ENCODE measurements at places on chromosomes 1 and 21.
A peak's percentile ranks its signal among the peaks of the same experiment; 100 is the strongest.

DNA sequence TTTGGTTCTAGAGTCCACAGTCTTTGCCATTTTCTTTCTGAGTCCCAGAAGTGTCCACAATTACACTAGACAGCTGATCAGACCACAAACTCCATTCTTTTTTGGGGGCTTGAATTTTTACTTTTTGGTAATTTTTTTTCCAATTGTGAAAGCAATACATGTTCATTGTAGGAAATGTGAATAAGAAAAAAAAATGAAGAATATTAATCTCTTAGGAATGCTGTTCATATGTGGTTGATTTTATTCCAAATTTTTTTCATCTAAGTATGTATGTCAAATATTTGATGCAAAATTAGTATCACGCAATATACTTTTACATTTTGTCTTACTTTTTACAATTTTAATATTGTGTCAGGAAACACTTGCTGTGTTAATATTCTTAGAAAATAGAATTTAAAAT is 76.4 kb upstream of the ETS2 start:
- DNase-seq: no peak

DNA sequence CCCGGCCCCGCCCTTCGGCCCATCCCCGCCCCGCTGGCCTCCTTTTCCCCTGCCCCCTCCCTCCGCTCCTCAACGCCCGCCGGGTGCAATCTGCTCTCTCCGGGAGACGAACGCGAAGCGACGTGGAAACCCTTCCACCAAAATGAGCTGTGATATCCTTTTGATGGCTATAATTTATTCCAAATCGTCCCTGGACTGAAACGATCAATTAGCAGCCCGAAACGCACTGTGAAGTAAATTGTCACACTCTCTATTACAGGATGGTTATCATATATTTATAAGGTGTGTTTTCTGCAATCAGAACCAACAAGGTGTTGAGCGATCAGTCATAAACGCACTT is 134.6 kb upstream of the BARHL2 start:
- no peak for DNase-seq

- DNase-seq: no peak
Observed at GRCh38 chr1:1291023-1291528, 10.8 kb downstream of the SCNN1D start.

GRCh38 chr1:66048011-66048410 is 255.3 kb downstream of the PDE4B start:
- no peak for DNase-seq

DNA sequence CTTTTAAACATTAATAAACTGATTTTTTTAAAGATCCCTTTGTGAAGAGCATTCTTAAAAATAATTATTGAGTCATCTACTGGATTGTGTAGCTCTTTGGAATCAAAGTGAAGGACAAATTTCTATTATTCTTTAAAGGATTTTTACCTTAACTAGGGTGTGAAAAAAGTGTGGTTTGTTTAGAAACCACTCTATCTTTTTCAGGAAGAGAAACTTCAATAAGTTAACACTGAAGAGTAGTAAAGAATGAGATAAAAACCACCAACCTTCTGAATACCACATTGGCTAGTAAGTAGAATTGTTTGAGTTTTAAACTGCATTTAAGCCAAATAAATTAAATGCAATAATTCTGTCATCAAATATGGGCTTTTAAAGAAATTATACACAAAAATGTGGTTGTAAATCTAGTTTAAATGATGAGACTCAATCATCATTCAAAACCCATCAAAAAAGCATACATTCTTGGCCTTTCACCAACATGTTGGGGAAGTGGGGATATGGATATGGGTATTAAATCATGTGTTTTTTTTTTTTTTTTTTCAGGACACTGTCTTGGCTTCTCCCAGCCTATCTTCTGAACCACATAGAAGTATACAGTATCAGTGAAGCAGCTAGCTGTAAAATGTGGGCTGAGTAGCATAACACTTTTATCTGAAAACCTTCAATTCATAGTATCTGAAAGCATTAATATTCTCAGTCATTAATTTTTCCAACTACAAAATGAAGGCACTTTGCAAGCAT is 4.8 kb downstream of the S1PR1 start:
- no peak for DNase-seq

GRCh38 chr1:15350551-15351200 is 59.0 kb upstream of the EFHD2 start:
- DNase-seq: no peak

- DNase-seq: no peak
Observed at GRCh38 chr1:33758698-33759097, 105.2 kb upstream of the HMGB4 start.

DNA sequence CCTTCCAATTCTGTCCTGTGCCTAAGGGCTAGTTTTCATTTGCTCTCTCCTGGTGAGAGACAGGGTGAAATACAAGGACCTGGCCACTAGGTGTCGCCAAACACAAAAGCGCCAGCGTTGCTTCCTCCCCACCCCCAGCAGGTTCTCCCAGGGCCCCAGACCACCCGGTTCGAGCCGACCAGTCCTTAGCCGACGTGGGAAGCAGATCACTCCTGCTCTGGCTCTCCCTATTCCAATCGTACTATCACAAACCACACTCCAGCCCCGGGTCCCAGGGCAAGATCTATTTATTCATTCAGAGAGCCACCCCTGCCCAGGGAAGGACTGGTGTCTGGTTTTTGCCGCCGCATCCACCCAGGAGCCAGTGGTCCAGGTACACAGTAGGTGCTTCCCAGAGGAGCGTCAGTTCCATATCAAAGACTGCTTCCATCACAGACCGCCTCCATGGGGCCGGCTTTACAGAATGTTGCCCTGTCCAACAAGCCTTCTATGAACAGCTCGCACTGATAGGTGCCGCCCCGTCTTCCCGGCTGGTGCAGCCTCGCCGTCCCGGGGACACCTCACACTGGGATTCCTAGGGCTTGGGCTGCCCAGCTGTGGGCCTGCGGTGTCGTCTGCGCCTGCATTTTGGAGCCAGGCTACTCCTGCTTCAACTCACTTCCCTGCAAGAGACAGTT is 35.0 kb downstream of the CTNNBIP1 start:
- DNase-seq: peak; percentile 35

GRCh38 chr1:183841950-183842794 is 37.3 kb downstream of the RGL1 start:
- no peak for DNase-seq

DNA sequence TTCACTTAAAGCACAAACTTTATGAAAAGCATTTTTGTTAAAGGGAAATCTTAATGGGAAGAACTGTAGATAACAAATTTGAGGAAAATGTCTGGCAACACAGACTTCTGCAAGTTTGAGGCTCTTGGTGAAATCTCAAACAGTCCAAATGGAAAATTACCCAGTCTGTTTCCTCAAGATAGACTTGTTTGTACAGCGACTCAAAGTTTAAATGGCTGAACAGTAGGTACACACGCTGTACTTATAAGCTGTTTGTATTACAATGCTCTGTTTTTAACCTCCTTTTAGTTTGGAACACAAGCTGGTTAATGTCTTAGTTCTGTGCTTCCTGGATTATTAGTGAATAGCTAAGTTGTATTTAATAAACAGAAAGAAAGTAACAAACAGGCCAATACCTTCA is 217.1 kb downstream of the NFIA start:
- DNase-seq: no peak

DNA sequence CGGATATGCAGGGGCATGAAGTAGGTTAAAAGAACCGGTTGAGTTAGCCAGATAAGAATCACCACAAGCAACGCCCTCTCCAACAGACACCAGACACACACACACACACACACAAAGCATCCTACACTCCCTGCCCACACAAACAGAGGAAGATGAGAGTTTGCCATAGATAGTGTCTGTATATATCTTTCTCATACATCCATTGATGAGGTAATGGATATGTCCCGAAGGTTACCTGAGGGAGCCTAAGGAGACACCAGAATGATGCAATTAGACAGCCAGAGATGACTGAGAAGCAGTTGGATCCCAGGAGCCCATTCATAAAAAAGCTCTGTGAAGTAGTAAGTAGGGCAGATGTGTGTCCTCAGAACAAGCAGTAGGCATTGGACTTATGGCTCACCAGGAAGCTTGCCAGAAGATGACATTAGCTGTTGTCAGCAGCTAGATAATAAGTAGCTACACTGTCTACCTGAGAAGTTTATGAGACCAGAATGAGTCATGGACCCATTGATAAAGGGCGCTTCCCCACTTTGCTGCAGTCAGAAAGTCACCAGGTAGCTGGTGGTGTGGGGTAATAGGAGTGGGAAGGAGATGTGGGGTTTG is 247.0 kb downstream of the KCNT2 start:
- DNase-seq: no peak

DNA sequence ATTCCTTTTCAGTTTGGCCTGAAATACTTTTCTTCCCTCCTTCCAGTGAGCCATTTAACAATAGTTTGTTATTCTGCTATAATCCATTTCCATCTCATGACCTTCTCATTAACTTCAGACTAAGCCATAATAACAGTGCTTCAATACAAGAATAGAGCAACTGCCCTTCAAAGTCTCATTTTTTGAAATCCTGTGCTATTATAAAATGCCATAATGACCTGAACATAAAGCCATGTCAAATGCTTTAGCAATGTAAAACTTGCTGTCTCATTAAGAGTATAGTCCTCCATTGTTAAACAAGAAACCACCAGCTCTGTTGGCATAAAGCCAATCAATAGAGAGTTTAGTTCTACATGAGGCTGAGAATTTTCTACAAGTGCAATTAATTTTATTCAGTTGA is 9.6 kb upstream of the PIGK start:
- no peak for DNase-seq

DNA sequence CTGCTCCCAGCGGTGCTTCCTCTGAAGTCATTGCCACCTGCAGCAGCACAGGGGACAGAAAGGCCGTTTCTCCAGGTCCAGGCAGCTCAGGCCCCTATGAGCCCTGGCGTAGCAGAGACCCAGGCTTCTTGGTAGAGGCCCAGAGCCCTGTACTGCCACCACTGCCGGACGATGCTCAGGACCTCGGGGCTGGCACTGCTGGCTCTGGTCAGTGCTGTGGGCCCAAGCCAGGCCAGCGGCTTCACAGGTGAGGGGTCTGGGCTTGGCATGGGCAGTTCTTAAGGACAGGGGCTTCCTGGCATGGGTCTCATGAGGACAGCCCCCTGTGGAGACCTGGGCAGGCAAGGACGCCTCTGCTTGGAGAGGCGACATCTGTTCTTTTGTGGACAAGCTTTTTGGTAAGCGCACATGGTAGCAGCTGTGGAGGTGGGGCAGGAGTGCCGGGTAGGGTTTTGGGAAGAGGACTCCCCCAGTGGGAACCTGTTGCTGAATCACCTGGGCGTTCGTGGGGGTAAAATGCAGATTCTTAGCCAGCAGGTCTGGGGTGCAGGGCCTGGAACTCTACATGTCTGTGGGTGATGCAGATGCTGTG is at the start of gene UMODL1:
Gene UMODL1, plus strand, starts transcription at position 172 of the 592 bp plus-strand sequence. Its CDS starts 0 bp downstream, at position 172.
- no peak for DNase-seq

DNA sequence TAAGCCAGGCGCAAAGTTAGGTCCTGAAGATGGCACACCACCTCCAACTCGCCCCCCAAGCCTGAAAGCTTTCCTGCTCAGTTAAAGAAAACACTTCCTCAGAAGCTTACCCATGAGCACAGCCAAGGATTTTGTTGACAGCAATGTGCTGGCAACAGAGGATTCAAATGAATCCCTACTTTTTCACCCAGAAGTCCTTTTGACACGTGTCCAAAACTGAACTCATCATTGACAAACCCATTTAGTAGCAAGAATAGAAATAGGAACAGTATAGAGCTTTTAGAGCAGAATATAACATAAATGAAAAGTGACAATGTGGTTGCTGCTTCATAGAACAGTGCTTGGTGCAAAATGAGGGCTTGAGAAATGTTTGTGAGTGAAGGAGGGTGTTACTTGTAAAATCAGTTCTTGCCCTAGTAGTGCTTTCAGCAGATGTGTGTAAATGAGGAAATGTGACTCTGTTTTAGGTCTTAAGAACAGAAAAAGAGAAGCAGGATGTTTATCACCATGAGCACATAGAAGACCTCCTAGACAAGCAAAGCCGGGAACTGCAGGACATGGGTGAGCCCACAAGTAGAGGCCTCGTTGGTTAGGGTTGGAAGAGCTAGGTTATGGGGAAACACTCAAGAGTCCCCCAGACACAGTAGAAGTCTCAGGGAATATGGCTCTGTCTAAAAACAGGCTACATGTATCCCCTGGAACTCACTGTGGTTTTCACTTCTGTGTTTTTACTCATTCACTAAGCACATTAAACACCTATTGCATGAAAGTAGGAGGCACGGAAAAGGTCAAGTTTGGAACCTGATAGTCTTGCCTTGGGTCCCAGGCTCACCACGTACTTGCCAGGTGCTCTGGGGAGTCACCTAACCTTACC is 48.6 kb upstream of the TMEM125 start:
- no peak for DNase-seq

- no peak for DNase-seq
Observed at GRCh38 chr1:200671235-200671786, 1.6 kb upstream of the DDX59 start.

GRCh38 chr1:2804628-2805351 is 3.3 kb upstream of the TTC34 start:
- no peak for DNase-seq

DNA sequence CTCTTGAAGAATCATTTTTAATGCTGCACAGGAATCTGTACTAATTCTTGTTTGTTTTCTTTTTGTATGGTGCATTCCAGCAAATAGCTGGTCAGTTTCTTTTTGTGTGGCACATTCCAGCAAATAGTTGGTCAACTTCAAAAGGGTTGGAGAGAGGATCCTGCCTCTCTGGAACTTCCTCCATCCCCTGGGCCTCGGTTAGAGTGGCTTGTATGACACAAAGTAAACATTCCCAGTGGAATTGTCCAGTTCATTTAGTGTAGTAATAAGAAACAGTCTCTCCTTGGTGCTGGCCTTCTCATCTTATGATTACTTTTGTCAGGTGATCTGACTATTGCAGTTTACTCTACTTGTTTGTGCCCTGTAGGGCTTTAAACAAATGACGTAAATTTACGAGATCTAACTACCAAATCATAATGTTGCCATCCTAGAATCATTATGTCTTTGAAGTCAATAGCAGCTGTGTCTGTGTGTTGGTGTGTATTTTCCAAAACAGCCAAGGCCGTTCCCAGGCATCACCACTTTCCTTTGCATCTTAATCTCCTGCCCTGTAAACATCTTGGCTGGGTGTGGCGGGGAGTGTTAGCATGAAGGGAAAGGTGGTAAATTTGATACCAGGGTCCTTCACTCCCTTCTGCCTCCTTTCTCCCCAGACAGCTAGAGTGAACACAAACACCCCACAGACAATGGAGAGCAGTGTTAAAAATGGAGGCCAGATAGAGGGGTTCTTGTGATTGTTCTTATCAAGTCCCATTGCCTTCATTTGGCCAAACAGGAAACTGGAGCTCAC is 77.9 kb downstream of the CDC7 start:
- no peak for DNase-seq

- no peak for DNase-seq
Observed at GRCh38 chr1:116335850-116336624, 37.0 kb upstream of the ATP1A1 start.
